ENCODE measurements at places on chromosomes 7 and 10.

DNA sequence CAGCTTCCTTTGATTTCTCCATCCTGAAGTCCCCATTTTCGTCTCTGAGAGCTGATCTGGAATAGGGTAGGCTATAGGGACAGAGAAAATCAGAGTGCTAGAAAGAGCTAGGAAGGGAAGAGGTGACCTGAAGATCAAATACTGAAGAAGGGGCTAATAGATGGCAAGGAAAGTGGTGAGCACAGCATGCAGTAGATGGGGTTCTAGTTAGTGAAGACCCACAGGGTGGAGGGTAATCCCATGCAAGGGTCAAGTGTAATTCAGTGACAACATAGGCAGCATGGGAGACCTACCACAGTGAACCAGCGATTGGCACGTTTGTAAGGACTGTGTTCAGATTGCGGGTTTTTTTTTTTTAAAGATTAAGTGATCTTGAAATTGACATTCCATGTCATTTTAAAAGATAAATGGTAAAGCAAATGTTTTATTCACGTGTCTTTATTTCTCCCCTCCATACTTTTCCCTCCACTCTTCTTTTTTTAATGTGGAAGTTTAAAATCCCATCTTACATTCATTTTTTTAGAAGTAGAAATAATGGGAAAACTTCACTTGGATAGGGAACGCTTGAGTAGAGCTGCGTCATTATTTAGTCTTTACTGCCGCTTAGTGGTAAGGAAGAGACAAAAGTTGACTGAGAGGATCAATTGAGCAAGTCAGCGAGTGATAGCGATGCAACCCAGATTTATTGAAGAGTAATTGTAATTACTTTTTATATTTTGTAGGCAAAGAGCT lies 21.0 kb upstream of the ABI1 start:
- peak; percentile 69 for DNase-seq

- no peak for DNase-seq
These were observed 31.7 kb upstream of the FAM204A start for GRCh38 chr10:118373786-118374185.

DNA sequence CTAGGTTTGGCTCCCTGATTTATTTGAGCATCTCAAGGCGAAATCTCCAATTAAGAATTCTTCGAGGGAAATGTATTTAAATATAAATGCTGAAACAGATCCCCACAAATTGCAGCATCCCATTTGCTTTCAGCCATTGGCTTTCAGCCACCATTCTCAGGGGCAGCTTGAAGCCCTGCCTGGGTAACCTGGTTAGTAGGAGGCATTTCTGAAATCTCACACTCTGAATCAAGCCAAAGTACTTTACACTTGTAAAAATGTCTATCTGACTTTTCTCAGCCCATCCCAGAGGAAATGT lies 49.1 kb downstream of the GCC1 start:
- no peak for DNase-seq

DNA sequence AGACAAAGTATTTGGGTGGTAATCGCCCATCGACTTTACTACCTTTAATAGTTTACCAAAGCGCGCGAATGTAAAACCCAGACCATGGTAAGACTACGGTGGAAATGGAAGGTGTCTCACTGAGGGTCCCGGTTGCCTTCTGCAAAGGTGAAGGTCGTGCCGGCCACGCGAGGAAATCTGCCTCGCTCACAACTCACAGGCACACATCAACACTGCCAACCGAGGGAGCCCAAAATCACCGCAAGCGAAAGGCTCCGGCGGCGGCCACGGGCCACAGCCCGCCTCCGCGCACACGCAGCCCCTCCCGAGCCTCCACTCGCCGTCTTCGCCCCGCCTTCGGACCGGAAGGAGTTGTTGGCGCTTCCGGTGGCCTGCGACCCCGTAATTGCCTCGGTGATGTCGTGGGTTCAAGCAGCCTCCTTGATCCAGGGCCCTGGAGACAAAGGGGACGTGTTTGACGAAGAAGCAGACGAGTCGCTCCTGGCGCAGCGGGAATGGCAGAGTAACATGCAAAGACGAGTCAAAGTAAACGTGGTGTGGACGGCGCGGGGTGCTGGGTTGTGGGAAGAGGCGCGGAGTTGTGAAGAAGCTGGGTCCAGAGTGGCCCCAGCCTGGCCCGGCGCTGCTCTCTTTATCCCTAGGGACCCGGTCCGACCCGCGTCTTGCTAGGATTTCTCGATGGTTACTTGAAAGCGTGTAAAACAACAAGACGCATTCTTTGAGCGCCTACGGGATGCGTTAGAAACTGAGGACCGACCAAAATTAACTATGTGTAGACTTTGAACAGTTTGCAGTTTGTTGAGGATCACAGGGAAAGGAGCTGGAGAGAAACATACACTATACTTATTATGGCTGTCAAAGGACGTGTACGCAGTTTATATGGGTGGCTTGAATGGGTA lies at the start of gene YAE1:
Gene YAE1, plus strand, starts transcription at position 382 of the 899 bp plus-strand sequence. Its CDS starts 15 bp downstream, at position 397.
- peak; percentile 57 for DNase-seq

GRCh38 chr7:70044525-70044924 lies 446.2 kb downstream of the AUTS2 start:
- DNase-seq: no peak

- no peak for DNase-seq
These were observed 57.6 kb downstream of the MKI67 start for GRCh38 chr10:128068398-128069285.

DNA sequence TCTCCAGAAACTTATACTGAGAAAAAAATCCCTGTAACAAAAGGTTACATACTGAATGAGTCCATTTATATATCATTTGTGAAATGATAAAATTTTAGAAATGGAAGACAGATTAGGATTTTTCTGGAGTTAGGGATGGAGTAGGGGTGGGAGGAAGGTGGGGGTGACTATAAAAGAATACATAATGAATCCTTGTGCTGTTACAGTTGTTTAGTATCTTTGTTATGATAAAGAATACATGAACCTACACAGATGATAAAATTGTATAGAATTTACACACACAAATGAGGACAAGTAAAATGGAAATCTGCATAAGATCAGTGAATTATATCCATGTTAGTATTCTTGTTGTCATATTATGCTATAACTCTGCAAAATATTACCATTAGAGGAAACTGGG lies 41.7 kb upstream of the CCSER2 start:
- DNase-seq: no peak

DNA sequence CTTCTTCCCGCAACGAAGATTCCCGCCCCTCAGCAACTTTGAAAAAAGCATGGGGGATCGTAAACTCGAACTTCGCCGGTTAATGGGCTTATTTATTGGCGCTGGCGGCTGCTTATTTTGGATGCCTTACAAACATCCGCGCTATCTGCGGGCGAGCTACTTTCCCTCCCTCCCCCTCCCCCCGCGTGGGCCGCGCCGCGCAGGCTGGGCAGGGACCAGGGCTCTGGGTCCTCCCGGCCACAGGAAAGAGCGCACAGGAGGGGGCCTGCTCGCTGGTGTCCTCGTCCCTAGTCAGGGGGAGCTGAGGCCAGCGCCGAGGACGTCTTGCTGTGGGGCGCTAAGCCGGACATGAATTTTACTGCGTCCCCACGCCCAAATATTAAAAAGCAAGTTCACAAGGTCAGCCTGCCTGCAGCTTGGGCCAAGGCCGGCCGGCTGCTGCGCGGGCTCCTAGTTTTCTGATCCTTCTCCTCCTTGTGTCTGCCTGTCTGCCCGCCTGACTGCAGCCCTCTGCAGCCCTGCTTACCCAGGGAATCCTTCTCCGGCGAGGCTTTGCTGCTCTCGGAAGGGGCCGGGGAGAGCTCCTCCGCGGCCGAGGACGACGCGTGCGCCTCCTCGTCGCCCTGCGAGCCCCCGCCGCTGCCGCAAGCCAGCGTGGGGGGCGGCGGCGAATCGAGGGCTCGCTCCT lies 1.2 kb downstream of the HOXA10 start:
- DNase-seq: no peak

GRCh38 chr7:47806701-47807103 lies 141.6 kb downstream of the PKD1L1 start:
- no peak for DNase-seq

DNA sequence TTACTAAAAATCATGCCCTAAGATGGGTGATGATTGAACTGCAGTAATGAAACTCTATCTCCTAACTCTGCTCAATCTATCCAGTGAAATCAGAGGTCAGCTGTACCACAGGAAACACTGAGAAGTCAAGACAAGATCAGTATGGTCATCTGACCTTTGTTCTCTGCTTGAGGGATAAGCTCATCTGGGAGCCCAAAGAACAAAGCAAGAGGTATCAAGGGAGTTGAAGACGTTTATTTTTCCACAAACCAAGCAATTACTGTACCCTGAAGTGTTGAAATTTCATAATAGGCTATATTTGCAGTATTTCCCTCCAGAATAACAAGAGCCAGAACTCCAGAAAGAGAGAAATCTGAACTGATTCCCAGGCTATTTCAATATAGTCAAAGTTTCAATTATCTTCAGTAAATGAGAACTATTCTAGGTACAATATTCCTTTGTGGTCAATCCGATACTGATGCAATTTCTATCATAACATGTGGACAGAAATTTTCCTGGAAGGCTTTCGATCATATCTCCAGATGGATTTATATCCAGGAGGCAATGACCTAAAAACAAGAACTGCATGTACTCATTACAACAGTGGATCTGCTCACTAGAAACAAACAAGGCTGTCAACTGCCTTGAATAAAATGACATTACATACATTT lies 345.3 kb downstream of the TNS3 start:
- no peak for DNase-seq

DNA sequence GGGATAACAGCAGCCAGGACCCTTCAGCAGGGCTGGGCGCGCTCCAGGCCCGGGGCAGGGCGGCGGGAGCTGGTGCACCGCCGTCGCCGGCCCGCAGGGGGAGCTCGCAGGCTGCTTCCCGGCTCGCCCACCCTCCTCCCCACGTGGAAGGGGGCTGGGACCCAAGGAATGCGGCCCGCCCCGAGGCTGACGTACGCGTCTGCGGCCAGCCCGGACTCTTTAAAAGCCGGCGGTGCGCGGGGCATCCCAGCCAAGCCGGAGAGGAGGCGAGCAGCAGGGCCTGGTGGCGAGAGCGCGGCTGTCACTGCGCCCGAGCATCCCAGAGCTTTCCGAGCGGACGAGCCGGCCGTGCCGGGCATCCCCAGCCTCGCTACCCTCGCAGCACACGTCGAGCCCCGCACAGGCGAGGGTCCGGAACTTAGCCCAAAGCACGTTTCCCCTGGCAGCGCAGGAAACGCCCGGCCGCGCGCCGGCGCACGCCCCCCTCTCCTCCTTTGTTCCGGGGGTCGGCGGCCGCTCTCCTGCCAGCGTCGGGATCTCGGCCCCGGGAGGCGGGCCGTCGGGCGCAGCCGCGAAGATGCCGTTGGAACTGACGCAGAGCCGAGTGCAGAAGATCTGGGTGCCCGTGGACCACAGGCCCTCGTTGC lies at the start of gene PFKFB3:
Gene PFKFB3, plus strand, starts transcription at position 249 of the 647 bp plus-strand sequence. Its CDS starts 329 bp downstream, at position 578.
- peak; percentile 71 for DNase-seq

- DNase-seq: no peak
These were observed 261.9 kb downstream of the MAD1L1 start for GRCh38 chr7:1970895-1971294.

DNA sequence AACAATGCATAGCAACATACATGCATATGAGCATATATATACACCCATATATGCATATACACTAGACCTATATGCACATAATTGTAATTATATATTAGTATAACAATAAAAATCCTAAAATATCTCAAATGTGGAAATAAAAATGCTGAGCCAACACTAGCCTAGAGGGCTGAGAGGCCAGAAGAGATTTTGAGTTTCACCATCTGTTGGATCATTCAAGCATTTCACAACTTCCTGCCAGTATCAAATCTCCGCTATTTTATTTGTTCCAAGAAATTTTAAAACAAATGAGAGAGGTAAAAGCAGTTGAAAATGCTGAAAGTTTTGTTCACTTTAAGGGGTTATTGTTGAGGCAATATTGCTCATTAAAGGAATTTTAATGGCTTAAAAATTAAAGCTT lies 187.0 kb downstream of the PCDH15 start:
- DNase-seq: no peak

DNA sequence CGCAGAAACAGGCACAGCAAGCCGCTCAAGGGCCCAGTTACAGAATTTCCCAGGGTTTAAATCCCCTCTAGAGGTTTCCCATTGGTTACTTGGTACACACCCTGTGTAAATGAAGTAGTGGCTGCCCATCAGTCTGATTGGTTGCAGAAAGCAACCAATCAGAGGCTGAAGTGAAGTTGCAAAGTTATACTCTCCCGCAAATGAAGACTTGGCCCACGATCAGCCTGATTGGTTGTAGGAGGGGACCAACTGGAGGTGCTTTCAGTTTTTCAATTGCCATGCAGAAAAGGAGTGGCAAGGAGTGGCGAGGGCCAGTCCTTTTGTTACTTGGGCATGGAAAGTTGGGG lies 909.2 kb upstream of the AUTS2 start:
- no peak for DNase-seq

GRCh38 chr7:106372595-106373318 lies 88.0 kb upstream of the NAMPT start:
- no peak for DNase-seq
